ENCODE measurements at places on chromosomes 4 and X.

DNA sequence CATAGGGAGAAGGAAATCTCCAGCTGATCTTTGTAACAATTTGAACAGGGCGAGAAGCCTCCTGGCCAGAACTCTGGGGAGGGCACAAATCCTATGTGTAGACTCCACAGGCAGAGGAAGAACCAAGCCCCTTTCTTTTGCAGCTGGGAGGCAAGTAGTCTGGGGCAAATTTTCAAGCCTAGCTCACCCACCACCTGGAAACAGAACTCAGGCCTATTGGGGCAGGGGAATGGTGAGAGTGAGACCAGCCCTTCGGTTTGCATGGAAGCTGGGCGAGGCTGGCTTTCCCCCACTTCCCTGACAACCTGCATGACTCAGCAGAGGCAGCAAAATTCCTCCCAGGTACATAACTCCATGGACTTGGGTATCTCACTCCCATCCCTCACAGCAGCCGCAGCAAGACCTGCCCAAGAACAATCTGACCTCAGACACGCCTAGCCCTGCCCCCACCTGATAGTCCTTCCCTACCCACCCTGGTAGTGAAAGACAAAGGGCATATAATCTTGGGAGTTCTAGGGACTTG is 138.2 kb downstream of the EMCN start:
- no peak for DNase-seq

GRCh38 chr4:173547889-173548288 is 17.9 kb upstream of the HAND2 start:
- DNase-seq = no peak

DNA sequence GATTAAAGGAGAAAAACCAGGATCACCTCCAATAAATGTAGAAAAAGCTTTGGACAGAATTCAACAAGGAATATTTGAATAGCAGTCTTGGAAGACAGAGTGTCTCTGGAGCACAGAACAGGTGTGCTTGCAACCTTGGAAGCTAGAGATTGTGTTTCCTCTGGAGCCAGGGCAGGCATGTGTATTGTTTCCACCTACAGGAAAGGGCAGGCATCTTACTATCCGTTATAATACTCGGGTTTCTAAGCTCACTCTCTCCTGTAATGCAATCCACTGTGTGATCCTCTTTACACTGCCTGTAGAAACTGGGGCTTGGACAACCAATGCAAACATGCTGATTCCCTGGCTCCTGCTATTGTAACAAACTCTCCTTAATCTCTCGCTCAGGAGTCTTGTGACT is 14.4 kb downstream of the CCDC110 start:
- DNase-seq = no peak

DNA sequence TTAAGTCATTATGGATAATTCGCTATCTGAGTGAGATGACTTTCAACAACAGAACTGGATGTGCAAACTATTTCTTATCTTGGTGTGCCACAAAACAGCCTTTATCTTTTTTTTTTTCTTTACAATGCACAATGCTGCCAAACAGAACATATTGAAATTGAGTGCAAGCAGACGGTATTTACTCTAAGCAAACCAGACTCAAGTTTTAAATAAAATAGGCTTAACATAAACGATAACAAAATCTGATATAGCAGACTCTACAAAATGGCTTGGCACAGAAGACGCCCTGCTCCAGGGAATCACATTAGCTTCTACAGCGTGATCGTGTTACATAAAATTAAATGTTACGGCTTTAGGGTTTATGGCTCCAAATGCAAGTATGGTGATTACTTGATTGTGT is 9.6 kb upstream of the STK32B start:
- no peak for DNase-seq

GRCh38 chr4:156677131-156677531 is 294.5 kb downstream of the PDGFC start:
- no peak for DNase-seq

GRCh38 chr4:139200102-139200501 is 23.1 kb upstream of the ELF2 start:
- no peak for DNase-seq

GRCh38 chr4:8319731-8320385 is 50.3 kb downstream of the HTRA3 start:
- DNase-seq = no peak

DNA sequence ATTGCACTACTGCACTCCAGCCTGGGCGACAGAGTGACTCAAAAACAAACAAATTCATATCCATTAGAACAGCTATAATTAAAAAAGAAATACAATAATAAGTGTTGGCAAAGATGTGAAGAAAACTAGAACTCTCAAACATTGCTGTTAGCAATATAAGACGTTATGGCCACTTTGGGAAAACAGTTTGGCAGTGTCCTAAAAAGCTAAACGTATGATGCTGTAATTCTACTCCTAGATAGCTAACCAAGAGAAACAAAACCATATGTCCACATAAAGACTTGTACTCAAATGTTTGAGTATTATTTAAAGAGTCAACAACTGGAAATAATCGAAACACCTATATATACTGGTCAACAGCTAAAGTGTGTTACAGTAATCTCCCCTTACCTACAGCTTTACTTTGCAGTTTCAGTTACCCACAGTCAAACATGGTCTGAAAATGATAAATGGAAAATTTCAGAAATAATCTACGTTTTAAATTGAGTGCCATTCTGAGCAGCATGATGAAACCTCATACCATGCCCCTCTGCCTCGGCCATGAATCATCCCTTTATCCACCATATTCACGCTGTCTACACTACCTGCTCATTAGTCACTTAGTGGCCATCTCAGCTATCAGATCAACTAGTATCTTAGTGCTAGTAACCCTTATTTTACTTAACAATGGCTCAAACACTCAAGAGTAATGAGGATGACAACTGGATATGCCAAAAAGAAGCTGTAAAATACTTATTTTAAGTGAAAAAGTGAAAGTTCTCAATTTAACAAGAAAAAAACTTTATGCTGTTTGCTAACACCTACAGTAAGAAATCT is 4.9 kb downstream of the ELF2 start:
- no peak for DNase-seq

GRCh38 chr4:136124251-136124745 is 1408.0 kb downstream of the PCDH18 start:
- no peak for DNase-seq

- no peak for DNase-seq
Measured at GRCh38 chrX:67601771-67602170, 58.0 kb downstream of the AR start.

DNA sequence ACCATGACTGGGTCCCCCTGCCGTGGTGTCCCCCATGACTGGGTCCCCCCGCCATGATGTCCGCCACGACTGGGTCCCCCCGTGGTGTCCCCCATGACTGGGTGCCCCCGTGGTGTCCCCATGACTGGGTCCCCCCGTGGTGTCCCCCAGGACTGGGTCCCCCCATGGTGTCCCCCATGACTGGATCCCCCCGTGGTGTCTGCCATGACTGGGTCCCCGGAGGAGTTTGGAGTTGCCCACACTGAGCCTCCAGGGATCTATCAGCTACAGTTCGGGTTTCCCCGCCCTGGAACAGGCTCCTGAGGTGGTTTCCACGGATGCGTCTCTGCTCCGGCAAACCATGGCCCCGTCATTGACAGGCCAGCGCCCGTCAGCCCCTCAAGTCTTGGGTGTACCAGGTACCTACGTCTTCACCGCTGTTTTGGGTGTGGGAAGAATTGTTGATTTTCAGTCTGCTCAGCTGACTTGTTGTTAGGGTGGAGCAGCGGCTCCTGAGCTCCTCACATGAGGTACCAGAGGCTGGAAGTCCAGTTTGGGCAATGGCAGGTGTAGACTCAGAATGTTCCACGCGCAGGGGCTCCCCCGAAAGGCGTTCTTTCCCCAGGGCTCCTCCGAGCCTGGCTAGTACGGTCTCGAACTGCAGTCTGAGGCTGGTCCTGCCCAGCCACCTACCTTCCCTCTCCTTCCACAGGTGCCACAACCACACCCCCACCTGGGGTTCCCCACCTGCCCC is 8.3 kb upstream of the PDE6B start:
- DNase-seq = no peak

DNA sequence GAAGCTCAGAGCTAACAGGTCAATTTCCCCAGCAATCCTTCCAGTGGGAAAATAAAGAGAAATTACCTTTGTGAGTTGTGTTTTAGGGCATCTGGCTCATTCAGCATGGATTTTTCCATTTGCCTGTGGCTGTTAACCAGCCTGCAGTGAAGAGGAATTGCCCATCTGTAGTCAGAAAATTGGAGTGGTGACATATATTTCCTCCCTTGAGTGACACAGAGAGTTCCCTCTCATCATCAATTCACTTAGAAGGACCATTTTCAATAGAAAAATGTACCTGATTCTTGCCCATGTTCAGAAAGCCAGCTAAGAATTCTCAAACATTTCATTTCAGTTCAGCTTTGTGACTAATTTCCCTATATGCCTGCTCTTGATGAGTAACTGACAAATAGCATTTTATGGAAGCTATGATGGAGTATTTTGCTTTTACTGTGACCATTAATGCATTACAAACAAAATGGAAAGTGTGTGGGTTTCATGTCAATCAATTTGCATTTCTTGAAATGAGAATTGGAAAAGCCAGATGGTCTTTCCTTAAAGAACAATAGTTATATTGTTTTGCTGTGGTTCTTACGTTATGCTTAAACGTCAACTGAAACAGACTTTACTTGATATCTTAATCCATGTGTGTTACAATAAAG is 155.8 kb downstream of the NWD2 start:
- no peak for DNase-seq

GRCh38 chr4:5387457-5387856 is 320.9 kb downstream of the EVC2 start:
- no peak for DNase-seq

GRCh38 chr4:61194571-61194970 is 5.6 kb upstream of the ADGRL3 start:
- no peak for DNase-seq
